Panc1 (cell line): ENCODE measurements at places on chromosomes 11 and 22.

- DNase-seq: no peak
These were observed 22.2 kb downstream of the NNMT start for GRCh38 chr11:114318361-114318760.

- DNase-seq: no peak
These were observed 41.1 kb downstream of the GRAMD4 start for GRCh38 chr22:46661221-46661851.

GRCh38 chr22:30984317-30984716 is 15.3 kb downstream of the TUG1 start:
- DNase-seq: no peak

- no peak for DNase-seq
These were observed 42.8 kb downstream of the GLYAT start for GRCh38 chr11:58688789-58689503.

- no peak for DNase-seq
These were observed 417.0 kb upstream of the DDI1 start for GRCh38 chr11:103619480-103619879.
